ENCODE measurements at places on chromosomes 7 and 10.

DNA sequence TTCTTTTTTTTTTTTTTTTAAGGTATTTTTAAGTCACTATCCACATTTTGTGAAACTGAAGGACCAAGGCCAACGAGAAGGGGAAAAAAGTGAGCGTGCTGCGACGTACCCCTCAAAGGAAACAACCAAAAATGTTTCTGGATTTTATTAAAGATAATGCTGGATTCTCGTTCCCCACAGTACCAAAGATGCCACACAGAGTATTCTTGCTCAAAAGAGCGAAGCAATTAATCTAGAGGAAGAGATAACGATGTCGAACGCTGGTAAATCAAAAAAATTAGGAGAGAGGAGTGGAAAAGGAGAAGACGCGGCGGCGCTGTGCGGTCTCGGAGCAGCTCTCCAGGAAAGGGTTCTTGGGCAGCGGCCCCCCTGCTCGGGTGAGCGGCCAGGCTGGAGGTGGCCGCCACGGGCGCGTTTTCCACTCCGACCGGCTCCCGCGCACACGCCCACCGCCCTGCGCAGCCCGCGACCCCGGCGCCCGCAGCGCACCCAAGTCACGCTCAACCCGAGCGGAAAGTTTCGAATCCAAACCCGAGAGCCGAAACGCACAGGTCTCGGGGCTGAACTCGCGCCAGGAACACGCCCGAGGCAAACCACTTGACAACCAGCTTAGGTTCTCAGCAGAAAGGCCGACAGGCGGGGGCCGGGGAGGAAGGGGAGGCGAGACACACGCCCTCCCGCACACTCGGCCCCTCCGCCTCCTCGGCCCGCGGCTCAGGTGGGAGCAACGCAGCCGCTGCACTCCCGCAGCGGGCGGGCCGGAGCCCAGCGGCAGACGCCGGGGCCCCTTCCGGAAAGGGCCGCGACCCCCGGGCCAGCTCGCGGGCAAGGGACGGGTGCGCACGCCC lies 989 bp downstream of the SRPK2 start:
- peak; percentile 43 for DNase-seq

DNA sequence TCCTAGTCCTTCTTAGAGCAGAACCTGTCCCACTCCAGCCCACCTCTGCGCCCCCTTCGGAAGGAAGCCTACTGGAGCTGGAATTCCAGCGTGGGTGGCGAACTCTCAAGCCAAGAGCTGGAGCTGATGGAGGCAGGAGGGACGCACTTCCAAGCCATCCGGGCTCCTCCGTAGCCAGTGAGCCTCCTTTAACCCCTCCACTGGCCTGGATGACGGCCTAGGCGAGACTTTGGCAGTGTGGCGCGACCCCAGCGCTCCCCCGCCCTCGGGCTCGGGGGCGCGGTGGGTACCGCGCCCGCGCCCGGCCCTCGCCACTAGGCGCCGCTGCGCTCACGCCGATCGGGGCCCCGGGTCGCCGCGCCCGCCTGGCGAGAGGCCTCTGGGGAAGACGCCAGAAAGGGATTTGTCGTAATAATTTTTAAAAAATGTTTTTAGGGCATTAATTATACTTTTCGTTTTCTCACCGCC lies 5.1 kb upstream of the EMX2 start:
- DNase-seq, result no peak

DNA sequence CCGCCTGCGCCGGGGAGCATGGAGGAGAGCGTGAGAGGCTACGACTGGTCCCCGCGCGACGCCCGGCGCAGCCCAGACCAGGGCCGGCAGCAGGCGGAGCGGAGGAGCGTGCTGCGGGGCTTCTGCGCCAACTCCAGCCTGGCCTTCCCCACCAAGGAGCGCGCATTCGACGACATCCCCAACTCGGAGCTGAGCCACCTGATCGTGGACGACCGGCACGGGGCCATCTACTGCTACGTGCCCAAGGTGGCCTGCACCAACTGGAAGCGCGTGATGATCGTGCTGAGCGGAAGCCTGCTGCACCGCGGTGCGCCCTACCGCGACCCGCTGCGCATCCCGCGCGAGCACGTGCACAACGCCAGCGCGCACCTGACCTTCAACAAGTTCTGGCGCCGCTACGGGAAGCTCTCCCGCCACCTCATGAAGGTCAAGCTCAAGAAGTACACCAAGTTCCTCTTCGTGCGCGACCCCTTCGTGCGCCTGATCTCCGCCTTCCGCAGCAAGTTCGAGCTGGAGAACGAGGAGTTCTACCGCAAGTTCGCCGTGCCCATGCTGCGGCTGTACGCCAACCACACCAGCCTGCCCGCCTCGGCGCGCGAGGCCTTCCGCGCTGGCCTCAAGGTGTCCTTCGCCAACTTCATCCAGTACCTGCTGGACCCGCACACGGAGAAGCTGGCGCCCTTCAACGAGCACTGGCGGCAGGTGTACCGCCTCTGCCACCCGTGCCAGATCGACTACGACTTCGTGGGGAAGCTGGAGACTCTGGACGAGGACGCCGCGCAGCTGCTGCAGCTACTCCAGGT lies 29.7 kb downstream of the CHST12 start:
- DNase-seq, result no peak

GRCh38 chr10:74814797-74815196 lies 11.6 kb upstream of the KAT6B start:
- DNase-seq, result no peak

GRCh38 chr7:155228459-155228845 lies 69.2 kb upstream of the INSIG1 start:
- DNase-seq, result no peak

- DNase-seq, result no peak
Measured at GRCh38 chr7:44386139-44386913, 60.9 kb upstream of the CAMK2B start.

- no peak for DNase-seq
Measured at GRCh38 chr7:100649826-100650565, 6.3 kb downstream of the ACTL6B start.

DNA sequence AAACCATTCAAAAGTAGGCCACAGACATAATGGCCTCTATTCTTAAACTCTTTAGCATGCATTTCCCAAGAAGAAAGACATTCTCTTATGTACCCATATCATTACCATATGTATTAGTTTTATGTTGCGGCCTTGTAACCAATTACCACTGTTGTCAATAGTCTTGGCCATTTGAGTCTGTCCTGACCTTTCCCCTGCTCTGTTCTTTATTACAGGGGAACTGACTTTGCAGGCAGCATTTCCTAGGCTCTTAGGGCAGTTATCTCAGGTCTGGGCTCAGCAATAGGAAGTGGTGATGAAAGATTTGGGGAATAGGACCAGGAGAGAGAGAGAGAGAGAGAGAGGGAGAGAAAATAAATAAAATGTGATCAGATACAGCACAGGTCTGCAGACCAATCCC lies 194.5 kb upstream of the LRGUK start:
- no peak for DNase-seq
